ENCODE measurements at places on chromosomes 5 and 9.

DNA sequence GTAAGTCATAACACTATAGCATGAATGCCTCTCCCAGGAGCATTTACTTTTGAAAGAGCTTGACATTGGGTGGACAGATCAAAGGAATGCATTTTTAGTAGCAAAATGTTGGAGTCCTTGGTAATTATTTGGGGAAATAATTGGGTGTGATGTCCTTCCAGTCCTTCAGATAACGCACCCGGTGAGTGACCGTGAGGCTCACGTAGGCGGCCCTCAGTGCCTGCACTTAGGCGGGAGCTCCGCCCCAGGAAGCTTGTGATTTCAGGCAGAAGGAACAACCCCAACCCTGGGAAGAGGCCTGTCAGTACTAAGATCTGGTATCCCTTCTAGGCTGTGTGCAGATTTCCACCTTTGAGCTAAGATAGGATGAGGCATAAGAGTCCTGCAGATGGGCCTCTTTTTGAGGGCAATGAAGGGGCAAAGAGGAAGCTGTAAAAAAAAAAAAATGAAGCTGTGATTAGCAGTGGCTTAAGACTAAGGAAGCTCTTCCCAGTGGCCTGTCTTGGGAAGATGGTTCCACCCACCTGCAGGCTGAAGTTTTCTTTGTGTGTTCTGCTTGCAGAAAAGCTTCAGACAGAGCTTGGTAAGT lies 14.9 kb downstream of the BTNL9 start:
- no peak for DNase-seq

DNA sequence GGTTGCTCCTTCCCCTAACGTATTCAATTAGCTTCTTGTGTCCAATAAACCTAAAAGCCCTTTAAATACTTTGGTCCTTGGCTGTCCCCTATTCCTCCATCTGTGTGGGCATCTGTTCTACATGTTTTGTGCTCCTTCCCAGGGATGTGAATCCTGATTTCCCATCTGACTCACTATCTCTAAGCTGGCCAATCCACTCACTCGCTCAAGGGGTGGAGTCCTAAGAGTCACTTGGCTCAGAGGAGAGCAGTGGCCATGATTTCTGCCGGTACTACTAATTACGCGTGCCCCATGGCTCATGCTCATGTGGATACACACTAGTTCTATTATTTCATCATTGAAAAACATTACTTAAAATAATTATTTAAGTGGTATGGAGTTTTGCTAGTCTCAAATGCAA lies 89.6 kb downstream of the TAF11L14 start:
- DNase-seq = no peak

DNA sequence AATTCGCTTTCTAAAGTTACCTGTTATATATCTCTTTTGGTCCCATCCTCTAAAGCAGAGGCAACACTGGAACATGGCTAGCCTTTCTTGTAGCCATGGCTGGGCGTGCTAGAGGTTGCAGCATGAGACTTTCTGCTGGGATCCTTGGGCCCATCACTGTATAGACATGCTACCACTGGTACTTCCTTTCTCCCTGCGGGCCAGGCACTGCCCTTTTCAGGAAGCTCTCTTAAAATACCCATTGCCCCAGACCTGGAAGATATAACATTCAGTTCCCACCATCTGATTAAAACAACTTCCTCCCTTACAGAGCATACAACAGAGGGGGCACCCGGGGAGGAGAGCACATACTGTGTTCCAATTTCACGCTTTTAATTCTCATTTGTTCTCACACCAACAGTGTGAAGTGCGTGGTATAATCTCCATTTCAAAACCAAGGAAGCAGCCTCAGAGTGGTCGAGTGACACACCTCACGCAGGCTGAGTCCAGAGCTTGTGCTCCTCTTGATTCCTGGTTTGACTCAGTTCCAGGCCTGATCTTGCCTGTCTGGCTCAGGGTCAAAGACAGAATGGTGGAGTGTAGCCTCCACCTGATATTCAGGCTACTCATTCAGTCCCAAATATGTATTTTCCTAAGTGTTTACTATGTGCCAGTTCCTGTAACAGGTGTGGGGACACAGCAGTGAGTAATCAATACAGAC lies 22.6 kb downstream of the PTGS1 start:
- no peak for DNase-seq

GRCh38 chr5:58446024-58446423 lies 13.9 kb downstream of the PLK2 start:
- no peak for DNase-seq
